Activated T-cell treated with anti-CD3 and anti-CD28 coated beads, Interleukin-2, amount 50 U/mL, for 4 hours (primary cell): ENCODE measurements at places on chromosomes 2 and 18. TPM values are rescaled to one million over a fixed set of nuclear protein-coding genes. Genes with fewer than 3 reads are reported as not detected.

ADAM23 gene
- 1.2 TPM for total RNA-seq

HNMT gene
- total RNA-seq, result not detected

ADD2 gene
- 13.7 TPM for total RNA-seq

PDE11A gene
- total RNA-seq, result not detected

ABCG8 gene
- total RNA-seq, result not detected

DPP4 gene
- total RNA-seq, result 8.6 TPM

SPR gene
- total RNA-seq, result 7.7 TPM

IL36RN gene
- total RNA-seq, result 3.9 TPM

RND3 gene
- total RNA-seq, result 0.58 TPM

CLEC4F gene
- not detected for total RNA-seq

SERPINB11 gene
- total RNA-seq, result not detected

ALKAL2 gene
- not detected for total RNA-seq

NT5DC4 gene
- not detected for total RNA-seq

AQP12A gene
- not detected for total RNA-seq

MXD1 gene
- 12.5 TPM for total RNA-seq

RESP18 gene
- total RNA-seq, result not detected

UNC80 gene
- not detected for total RNA-seq

PJVK gene
- 2.0 TPM for total RNA-seq

RUFY4 gene
- not detected for total RNA-seq

MGAT5 gene
- 68.4 TPM for total RNA-seq

TTL gene
- total RNA-seq, result 26.7 TPM

CYB5A gene
- total RNA-seq, result 45.9 TPM

MFF gene
- 56.1 TPM for total RNA-seq

TEKT4 gene
- total RNA-seq, result not detected

GRP gene
- total RNA-seq, result not detected

LIPG gene
- 0.13 TPM for total RNA-seq

STPG4 gene
- not detected for total RNA-seq

SRD5A2 gene
- not detected for total RNA-seq

GPC1 gene
- total RNA-seq, result 3.7 TPM

ROCK1 gene
- total RNA-seq, result 40.1 TPM

UCN gene
- total RNA-seq, result 1.1 TPM

MDH1B gene
- 0.76 TPM for total RNA-seq

C2orf80 gene
- not detected for total RNA-seq

SERPINB5 gene
- not detected for total RNA-seq

ZSWIM2 gene
- not detected for total RNA-seq

NAT8 gene
- not detected for total RNA-seq

NOSTRIN gene
- total RNA-seq, result 0.15 TPM

GALR1 gene
- not detected for total RNA-seq

CELF4 gene
- not detected for total RNA-seq
